Karpas-422 (cell line): ENCODE measurements at places on chromosomes 5 and 9.

DNA sequence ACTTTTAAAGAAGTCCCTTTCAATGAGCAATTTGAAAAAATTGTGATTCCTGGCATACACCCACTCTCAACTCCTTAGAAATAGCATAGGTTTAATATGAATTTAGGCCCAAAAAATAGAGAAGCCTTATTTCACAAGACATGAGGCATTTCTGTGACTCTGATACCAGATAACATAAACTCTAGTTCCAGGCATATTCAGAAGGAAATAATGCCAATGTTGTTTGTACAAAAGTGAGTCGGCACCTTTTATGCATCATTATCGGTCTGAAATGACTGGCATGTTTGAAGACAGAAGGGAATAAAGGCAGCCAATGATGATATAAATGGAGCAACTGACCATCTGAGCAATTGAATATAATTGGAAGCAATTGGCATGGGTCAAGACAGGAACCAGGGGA is 19.4 kb upstream of the RECK start:
- DNase-seq, result no peak

- no peak for DNase-seq
Measured at GRCh38 chr5:172644711-172645110, 3.6 kb downstream of the NEURL1B start.

DNA sequence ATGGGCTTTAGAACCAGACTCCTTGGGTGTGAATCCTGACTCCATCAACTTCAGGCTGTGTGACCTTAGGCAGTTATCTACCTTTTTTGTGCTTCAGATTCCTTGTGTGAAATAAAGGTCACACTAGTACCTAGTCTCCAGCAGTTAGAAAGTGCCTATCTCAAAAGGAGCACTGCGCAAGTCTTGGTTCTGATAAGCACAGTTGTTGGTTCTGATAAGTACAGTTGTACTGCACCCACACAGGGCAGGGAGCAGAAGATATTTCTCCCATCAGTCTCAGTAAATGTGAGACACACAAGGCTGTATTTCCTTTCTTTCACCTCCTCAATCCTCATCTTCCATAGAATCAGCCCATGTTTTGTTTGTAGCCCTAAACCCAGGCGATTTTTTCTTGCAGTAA is 116.6 kb upstream of the DPYSL3 start:
- DNase-seq, result no peak

- DNase-seq, result no peak
Measured at GRCh38 chr9:107847978-107848964, 358.7 kb upstream of the KLF4 start.

- no peak for DNase-seq
Measured at GRCh38 chr9:74458832-74459231, 38.3 kb upstream of the RORB start.

GRCh38 chr5:178407646-178408045 is 175.0 kb upstream of the PHYKPL start:
- DNase-seq, result no peak

GRCh38 chr5:117262572-117263131 is 688.0 kb upstream of the SEMA6A start:
- DNase-seq, result no peak

GRCh38 chr5:132102101-132102701 is 28.6 kb downstream of the CSF2 start:
- DNase-seq, result no peak

GRCh38 chr5:102115736-102116135 is 180.3 kb downstream of the SLCO4C1 start:
- DNase-seq, result no peak

- DNase-seq, result no peak
Measured at GRCh38 chr5:14397717-14398116, 183.9 kb upstream of the OTULINL start.

GRCh38 chr9:18490641-18491370 is 16.9 kb downstream of the ADAMTSL1 start:
- DNase-seq, result no peak

- DNase-seq, result no peak
Measured at GRCh38 chr9:19799784-19800183, 10.9 kb upstream of the SLC24A2 start.

DNA sequence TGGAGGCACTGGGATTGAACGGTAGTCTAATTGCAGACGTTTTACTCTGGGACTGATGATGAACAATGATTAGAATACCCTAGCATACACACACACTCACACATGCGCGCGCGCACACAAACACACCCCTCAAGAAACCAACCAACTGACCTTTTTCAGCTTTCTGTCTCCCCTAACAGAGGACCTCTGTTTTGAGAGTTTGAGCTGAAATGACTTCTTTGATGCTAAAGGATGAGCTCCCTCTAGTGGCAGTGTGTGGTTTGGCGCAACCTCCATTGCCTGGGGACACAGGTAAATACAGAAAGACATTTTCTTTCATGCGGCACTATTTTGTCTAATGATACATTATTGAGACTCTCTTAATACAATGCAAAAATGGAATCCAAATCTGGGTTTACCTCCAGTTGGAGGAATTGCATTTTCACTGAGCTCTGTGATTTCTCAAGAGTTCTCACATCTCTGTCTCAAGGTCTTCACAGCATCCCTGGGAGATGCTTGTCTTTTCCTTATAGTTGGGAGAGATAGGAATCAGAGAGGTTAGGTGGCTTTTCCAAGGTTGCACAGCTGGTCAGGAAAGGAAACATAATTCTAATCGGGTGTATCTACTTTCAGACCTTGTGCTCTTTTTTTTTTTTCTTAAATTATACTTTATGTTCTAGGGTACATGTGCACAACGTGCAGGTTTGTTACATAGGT is 187.5 kb downstream of the TMEM38B start:
- peak; percentile 92 for DNase-seq

DNA sequence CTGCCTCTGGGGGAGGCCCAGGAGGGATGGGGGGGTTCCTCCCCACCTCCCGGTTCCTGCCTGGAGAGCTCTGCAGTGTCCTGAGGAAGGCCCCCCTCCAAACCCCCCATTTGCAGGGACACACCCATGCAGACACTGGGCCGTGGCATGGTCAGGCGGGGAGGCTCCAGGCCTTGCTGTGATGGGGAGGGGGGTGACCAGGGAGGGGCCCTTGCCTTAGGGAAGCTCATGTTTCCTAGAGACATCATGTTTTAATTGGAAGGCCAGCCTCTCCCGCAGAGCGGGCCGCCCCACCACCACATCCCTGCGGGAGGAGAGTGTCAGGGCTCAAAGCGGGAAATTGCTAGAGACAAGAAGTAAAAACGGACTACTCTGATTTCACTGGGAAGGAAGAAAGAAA is 12.0 kb downstream of the PRRX2 start:
- no peak for DNase-seq

DNA sequence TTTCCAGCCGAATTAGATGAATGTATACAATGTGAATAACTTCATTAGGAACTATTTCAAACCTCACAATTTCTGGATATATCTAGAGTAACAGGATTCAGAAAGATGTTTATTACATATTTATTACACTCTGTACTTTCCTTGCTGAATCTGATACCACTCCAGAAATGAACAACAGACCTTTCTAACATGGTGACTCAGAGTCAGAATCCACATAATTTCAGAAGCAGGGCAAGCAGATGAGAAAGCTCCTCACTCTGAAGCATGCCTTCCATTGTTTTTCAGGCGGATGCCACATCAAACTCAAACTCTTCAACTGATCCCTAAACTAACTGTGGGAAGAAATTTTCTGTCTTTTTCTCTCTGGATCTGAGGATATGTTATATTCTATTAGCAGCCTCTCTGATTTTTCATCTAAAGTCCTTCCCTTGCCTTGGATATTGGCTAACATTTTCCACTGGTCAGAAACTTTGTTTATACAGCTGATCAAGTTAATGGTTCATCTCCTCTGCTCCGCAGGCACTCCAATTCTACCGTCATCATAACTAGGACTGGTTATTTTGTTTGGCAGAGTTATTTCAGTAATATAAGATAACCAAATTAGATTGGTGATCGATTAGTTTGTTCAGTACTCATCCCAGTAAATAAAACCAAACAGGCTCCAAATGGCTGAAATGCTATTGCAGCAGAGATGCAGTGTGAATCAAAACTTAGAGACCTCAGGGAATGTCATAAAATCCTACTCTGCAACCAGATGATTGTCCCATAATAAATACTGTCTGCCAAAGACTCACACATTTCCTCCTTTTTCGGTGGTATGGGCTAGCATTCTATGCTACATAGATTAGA is 556.0 kb downstream of the EBF1 start:
- no peak for DNase-seq

DNA sequence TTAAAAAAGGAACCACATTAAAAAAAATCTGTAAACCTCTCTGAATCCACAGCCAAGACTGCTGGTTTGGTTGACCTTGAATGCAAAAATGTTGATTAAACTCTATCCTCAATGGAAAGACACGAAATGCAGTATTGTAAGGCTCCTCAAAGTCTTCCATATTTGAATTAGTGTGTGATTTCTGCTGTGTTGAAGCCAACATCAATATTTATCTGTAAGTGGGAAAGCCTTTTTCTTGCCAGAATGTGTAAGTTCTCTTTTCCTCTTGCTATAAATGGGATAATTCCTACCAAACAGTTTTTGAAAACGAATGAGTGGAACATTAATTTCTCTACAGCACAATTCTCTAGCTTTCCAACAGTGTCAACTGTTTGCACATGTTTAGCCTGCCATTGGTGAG is 422.1 kb upstream of the TNC start:
- DNase-seq, result no peak

- no peak for DNase-seq
Measured at GRCh38 chr5:167948251-167948650, 343.2 kb upstream of the WWC1 start.

GRCh38 chr9:77284616-77285015 is 107.3 kb downstream of the VPS13A start:
- no peak for DNase-seq

DNA sequence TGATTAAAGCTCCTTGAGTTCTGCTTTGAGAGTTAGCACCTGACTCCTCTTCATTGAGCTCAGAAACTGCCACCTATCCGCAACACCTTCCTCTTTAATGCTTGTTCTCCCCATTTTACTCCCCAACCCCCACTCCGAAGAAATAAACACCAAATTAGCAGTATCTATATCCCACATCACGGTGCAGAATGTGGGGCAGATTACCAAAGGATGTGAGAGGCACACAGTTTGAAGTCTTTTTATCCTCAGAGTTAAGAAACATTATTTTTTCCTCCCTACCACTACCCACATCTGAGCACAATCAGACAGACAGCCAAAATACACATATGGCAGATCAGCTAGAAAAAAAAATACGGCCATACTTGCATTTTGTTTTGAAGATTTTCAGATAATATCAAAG is 26.1 kb upstream of the IL7R start:
- DNase-seq, result no peak

- no peak for DNase-seq
Measured at GRCh38 chr5:76542887-76543690, 80.1 kb downstream of the F2RL2 start.

DNA sequence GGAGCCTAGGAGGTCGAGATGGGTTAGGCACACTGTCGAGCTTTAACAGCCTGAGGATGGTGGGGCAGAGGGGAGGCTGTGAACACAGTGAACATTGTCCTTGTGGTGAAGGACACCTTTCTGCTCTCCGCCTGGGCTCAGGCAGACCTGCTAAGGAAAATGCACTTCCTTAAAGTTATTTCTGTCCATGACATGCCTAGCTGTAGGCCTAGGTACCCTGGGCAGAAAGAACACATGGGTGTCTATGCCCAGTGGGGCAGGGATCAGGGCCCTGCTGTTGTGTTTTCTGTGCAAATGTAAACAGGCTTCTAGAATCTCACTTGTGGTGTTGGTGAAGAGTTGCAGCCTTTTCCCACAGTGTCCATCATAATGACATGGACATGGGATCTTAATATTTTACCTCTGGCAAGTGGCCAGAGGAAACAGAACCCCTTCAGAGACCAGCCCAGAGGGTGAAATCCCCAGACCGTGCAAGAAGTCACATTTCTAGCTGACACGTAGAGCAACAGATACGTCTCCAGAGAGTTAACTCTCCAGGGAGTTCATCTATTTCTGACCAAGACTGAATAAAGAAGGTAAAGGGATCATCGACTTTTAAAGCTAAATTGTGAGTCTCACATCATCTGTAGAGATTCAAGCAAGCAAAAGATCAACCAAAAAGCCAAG is 79.2 kb downstream of the C9orf152 start:
- peak; percentile 96 for DNase-seq

- no peak for DNase-seq
Measured at GRCh38 chr5:149944666-149945065, at the start of gene PDE6A. TSS of gene PDE6A (minus strand) at chr5:149944793. CDS start at chr5:149944673, 120 bp downstream.

- peak; percentile 81 for DNase-seq
Measured at GRCh38 chr5:139394123-139394653, 716 bp downstream of the PROB1 start.

DNA sequence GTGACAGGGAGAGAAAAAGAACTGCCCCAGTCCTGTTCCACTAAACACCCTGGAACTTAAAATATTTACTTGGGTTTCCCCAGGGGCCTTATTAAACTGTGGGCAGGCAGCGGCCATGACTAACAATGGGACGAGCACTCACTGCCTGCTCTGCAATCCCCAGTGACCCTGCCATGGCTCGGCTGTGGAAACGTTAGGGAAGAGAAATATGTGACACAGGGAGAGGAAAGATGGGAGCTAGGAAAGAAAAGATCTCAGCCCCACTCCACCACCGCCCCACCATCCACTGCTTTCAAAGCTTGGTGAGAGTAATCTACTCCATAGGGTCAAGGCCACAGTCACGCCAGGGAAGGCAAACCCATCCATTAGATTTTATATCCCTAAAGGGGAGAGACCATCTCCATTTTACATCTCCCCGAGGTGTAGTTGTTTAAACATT is 117.6 kb downstream of the EFNA5 start:
- DNase-seq, result no peak

- peak; percentile 60 for DNase-seq
Measured at GRCh38 chr5:7592910-7593309, 197.0 kb downstream of the ADCY2 start.

DNA sequence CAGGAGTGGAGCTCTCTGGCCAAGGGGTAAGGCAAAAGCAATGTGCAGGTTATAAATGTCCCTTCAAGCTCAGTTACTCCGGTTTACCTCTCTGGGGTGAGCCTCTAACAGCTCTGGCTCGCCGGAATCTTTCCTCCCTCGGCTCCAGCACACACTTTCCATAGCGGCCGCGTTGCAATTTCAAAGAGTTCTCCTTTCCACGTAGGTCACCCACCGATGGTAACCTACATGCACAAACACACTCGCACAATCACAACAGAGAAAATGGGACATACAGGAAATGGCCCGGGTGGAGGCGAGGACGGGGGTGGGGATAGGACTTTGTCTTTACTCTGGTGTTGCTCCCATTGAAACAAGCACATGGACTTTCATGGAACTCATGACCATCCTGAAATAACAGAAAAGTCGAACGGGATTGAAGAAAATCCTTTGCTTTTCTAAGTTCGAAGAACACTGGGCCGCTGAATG is 1.2 kb downstream of the LHFPL2 start:
- peak; percentile 40 for DNase-seq

DNA sequence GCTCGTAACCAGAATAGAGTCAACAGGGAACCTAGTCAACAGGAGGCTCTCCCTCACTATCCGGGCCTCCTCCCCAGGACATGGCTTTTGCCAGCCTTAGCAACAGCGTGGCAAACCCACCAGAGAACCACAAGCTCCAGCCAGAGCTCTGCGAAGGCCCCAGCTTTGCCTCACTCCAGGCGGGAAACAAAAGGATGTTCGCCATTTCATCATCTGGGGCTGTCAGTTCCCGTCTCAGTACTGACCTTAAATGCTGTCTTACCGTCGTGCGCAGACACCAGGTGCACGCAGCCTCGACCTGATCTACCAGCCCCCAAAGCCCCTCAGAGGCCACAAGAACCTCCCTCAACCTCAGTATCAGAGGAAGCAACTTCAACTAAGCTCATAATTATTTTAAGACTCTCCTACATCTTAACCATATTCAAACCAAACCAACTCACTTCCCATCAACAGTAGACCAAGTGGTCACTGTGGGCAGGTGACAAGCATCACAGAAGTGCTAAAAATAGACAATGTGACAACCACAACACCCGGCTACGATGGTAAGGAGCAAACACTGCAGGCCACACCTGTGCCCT is 71.4 kb downstream of the SEMA4D start:
- DNase-seq, result no peak
